Ammon's horn (tissue), 1 donor: ENCODE measurements at places on chromosomes 2 and 18.

- peak; percentile 7 for DNase-seq
These were observed 217.7 kb downstream of the MCFD2 start for GRCh38 chr2:46697830-46698323.

GRCh38 chr2:220981926-220982325, 590.2 kb downstream of the EPHA4 start:
- no peak for DNase-seq

DNA sequence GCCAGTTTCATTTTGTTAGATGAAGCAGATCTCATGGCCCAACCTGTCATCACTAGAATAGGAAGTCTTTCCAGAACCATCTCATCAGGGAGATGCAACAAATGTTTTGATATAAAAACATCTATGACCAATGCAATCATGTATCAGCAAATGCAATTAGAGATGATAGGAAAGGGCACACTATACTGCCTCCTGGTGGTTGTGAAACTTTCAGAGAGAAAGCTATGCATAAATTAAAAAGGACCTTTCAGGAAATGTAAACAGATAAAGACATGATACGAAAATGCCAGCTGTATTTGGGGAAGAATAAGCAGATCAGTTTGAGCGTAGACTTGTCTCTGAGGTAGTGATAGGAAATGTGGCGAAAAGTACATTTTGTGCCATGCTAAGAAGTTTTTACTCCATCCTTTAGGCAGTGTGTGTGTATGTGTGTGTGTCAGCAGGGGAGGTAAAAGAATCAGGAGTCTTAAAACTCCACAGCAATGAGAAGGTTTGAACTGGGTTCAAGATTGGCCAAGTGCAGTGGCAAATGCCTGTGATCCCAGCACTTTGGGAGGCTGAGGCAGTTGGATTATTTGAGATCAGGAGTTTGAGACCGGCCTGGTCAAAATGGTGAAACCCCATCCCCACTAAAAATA, 479.3 kb downstream of the CPS1 start:
- DNase-seq = peak; percentile 37

DNA sequence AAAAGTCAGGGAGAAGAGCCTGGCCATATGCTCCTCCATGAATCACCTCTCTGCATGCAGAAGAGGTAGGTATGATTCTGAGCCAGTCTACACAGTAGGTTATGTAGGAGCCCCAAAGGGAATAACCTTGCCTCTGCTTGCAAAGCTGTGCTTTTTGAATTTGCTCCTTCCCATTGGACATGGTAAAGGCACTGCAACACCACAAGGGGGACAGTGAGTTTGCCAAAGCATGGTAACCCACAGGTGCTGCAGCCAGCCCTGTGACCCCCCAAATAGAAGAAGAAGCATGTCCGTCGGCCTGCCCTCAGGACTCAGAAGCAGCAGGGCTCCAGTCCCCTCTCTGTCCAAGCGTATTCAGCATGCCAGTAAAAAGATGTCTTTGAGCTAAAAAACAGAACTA, 51.0 kb upstream of the BCL2L11 start:
- DNase-seq = no peak

GRCh38 chr2:86251840-86252266, 52.6 kb downstream of the MRPL35 start:
- no peak for DNase-seq

DNA sequence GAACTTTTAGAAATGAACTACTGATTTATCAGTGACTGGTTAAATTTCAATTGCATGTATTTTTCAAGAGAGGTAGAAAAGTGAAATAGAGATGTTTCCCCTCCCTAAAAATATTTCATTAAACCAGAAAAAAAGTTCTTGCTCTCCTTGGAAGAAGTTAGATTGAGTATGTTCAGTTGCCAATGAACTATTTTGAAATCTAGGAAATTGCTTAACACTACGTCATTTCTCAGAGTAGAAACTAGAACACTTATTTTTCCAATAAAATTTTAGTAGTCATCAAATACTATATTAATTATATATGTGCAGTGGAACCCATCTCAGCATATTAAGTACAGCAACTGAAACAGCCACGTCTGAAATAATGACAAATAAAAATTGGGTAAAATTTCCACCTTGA, 51.8 kb upstream of the STAT1 start:
- DNase-seq = no peak

DNA sequence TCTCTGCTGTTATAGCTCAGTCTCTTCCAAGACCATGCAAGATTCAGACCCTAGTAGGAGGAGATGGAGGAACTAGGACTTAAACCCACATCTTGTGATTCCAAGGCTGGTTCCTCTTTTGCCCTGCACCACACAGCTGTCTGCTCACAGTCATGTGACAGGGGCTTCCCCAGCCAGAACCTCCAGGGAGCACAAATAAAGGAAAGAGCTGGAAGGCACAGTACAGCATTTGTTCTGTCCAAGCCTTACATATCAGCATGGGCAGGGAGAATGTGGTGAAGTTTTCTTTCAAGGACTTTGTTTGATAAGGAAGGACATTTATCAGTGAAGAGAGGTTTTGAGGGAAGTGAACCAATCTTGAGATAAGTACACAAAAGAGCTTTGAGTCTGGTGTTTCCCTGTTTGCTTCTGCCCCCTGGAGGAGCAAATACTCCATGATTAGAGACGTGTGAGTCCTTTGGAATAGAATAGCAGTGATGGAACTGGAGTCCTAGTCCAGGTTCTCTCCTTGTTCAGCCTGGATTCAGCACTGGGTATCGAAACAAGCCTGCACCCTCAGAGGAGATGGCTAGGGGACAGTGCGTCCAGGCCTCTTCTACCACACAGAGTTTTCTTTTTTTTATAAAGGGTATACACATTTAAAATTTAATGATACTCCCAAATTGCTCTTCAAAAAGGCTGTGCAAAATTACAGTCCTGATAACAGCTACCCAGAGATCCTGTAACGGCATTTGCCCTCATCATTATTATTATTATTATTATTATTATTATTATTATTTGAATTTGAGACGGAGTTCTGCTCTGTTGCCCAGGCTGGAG, 24.6 kb upstream of the CASP10 start:
- peak; percentile 91 for DNase-seq

DNA sequence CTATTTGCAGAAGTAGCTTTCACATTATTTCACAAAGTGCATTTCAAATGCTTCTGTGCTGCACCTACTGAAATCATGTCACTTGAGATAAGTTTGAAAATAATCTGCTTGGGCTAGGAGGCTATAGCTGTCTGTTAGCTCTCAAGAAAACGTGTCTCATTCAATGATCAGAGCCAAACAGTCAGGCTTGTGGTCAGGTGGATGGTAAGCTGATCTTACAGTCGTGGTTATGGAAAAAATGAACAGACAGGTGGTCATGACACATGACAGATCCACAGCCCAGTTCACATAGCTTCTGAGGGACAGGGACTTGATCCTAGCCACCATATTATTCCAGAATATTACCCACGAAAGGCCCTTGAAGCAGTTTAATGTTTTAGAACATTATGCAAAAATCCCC, 26.5 kb upstream of the RFX8 start:
- DNase-seq = no peak

GRCh38 chr2:65396348-65397026, 35.9 kb downstream of the SPRED2 start:
- DNase-seq = no peak

DNA sequence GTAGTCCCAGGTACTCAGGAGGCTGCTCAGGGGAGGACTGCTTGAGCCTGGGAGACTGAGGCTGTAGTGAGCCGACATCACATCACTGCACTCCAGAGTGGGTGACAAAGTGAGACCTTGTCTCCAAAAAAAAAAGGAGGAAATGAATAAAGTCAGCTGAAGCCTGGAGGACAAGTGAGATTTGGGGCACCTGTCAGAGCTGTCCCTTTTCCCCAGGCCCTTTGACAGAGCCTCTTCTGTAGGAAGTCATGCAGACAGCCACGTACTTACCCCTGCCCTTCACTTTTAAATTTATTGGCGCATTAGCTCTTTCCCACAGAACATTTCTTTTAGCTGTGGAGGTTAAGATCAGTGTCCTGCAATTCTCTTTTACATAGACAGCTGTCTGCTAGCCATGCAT, 151.0 kb upstream of the DNMT3A start:
- no peak for DNase-seq

DNA sequence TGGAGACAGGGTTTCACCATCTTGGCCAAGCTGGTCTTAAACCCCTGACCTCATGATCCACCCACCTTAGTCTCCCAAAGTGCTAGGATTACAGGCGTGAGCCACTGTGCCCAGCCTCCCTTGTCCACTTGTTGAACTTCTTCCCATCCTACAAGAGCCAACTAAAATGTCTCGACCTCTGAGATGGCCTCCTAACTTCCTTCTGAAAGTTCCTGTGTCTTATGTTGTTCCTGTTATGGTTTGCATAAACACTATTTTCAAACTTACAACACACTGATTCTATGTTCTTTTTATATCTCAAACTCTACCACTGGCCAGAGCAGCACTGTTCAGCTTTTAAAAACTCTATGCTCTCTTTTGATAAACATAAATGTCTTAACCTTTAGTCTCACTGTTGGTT, 63.3 kb upstream of the UGP2 start:
- DNase-seq = no peak

DNA sequence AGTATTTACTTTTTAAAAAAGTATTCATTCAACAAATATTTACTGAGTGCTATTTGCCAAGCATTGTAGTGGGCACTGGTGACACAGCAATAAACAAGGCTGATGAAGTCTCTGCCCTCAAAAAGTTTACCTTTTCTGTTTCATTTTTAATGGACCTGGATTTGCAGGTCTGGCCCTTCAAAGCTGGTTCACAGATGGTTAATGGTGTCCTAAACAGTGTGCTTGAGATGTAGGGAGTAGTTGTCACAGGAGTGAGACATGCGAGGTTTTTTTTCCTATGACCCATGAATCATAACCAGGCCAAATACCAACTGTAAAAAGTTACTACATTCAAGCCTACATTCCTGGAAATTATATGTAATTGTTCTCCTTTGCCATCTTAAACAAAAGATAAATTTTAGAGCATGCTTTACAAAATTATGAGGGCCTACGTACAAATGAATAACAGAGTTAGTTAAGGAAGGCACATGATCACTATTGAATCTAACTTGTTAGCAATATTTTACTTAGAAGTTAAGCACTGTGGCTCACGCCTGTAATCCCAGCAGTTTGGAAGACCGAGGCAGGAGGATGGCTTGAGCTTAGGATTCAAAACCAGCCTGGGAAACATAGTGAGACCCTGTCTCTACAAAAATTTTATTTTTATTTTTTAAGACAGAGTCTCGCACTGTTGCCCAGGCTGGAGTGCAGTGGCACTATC, 223.9 kb downstream of the MBD5 start:
- no peak for DNase-seq

GRCh38 chr2:121342751-121343150, 57.7 kb upstream of the TFCP2L1 start:
- DNase-seq = no peak
